Right lobe of liver (tissue), 6 donors: ENCODE measurements at places on chromosomes 12 and 14.

- no peak for DNase-seq
These were observed 79.7 kb downstream of the FUT8 start for GRCh38 chr14:65492266-65492665.

- DNase-seq, result no peak
These were observed 44.9 kb downstream of the IL31 start for GRCh38 chr12:122129131-122129530.

DNA sequence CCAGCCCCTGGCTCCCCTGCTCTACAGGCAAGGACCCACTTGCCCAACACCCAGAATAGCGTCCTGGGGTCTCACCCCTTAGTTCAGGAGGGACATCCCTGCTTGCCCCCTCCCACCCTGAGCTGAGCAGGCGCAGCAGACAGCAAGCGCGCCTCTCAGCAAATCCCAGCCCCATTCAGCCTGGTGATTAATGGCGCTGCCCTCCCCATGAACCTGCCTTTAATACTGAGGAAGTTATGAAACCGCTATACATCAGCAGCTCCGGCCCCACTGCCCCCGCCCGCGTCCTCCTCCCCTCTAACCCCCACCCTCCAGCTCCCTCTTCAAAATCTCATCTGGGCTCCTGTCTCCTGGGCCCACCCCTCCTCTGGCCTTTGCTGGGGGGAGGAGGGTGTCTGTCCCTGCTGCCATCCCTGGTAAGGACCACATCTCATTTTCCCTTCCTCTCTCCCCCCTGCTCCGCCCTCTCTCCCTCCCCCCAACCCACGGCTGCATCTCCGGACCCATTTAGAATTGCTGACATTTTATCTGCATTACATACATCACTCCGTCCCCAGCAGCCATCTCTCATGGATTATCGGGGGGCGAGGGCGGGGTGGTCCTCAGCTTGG lies 7.1 kb upstream of the SMUG1 start:
- no peak for DNase-seq

- no peak for DNase-seq
These were observed 484 bp downstream of the ALKBH1 start for GRCh38 chr14:77707355-77707723.

GRCh38 chr12:56028511-56029165 lies 7.8 kb downstream of the IKZF4 start:
- no peak for DNase-seq

DNA sequence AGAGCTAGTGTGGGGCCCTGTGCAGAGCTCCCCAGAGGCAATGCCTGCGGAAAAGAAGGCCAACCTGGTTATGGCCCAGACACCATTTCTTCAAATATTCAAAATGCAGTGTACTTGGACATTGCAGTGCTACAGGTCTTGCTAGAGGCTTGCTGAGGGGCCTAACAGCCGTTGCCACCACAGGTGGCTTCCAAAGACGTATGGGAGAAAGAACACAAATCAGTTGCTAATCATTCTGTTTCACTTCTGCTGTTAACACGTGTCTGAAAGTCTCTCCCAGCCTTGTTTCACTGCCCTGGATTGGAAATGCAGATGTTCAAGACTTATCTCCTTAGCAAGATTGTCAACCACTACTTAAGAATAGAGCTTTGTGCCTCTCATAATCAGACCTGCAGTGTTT lies 925.9 kb downstream of the GALC start:
- DNase-seq, result no peak

- peak; percentile 89 for DNase-seq
These were observed at the start of the genes GATC and TRIAP1 for GRCh38 chr12:120445911-120446843. Gene GATC (plus strand): TSS chr12:120446444. CDS start chr12:120446481, 37 bp downstream. Gene TRIAP1 (minus strand): TSS chr12:120446384. CDS start chr12:120446372, 12 bp downstream.
